ENCODE measurements at places on chromosomes 6 and 20.

DNA sequence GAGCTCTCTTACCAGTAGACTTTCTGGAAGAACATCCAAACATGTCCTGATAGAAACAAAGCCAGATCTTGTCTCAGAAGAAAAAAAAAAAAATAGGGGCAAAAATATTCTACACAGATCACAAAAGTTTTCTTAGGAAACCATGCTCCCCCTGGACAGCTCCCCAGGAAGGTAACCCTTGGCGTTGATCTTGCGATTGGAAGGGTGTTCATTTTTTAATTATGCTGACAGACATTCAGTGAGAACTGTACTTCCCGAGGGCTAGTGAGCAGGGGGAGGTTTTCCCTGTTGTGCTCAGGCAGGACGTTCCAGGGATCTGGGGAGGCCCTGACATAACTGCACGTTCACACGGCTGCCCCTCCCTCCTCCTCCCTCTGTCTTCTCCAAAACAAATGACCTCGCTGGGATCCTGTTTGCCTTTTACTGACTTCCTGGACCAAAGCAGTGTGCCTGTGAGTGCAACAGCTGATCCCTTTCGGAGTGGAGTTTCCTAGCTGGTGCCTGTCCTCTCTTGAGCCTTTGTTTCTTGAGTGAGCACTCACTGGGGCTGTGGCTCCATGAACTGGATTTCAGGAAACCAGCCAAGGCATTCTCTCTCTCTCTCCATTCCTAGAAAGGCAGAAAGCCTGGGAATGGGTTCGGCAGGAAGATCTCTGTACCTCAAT is 46.7 kb downstream of the MARCKS start:
- DNase-seq, result no peak

- DNase-seq, result no peak
Measured at GRCh38 chr20:59752704-59753460, 148.5 kb downstream of the PHACTR3 start.

DNA sequence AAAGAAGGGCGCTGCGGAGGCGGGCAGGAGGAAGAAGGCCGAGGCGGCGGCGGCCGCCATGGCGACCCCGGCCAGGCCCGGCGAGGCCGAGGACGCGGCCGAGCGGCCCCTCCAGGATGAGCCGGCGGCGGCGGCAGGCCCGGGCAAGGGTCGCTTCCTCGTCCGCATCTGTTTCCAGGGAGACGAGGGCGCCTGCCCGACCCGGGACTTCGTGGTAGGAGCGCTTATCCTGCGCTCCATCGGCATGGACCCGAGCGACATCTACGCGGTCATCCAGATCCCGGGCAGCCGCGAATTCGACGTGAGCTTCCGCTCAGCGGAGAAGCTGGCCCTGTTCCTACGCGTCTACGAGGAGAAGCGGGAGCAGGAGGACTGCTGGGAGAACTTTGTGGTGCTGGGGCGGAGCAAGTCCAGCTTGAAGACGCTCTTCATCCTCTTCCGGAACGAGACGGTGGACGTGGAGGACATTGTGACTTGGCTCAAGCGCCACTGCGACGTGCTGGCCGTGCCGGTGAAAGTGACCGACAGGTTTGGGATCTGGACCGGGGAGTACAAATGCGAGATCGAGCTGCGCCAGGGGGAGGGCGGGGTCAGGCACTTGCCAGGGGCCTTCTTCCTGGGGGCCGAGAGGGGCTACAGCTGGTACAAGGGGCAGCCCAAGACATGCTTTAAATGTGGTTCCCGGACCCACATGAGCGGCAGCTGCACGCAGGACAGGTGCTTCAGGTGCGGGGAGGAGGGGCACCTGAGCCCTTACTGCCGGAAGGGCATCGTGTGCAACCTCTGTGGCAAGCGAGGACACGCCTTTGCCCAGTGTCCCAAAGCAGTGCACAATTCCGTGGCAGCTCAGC is 780 bp downstream of the ZCCHC3 start:
- no peak for DNase-seq

- no peak for DNase-seq
Measured at GRCh38 chr6:3195695-3196497, 31.6 kb downstream of the TUBB2B start.

DNA sequence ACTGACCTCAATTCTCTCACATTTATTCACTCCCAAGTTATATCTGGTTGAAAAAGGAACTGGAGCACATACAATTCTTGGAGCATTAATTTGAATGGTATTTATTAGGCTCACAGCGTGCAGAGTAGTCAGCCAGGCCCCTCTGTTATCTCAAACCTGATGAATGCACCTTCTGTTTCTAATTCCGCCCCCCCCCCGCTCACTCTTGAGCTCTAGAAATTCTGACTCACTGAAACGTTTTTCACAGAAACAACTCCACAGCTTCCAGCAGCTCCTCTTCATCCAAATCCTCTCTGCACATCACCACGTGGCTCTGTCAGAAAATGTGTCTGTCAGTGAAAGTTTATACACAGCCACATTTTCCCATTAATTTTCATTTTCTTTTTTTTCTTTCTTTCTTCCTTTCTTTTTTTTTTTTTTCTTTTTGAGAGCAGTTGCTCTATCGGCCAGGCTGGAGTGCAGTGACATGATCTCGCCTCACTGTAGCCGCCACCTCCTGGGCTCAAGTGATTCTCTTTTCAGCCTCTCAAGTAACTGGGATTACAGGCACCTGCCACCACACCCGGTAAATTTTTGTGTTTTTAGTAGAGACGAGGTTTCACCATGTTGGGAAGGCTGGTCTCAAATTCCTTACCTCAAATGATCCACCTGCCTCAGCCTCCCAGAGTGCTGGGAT is 109.4 kb downstream of the TBXT start:
- no peak for DNase-seq

DNA sequence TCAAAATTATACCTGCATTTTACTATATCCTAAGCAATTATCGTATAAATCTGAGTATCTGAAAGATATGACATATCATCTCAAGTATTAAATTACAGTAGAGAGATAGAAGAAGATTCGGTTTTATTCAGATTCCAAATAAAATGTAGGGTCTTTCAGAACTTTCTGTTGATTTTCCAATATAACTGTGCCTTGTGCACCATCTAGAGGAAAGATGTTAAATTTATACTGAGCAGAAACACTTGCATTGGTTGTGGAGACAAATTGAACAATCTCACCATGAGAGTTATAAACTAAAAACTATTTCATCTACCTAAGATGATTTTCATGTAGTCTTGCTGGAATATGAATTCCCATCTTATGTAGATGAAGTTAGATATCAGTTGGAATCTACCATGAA is 26.8 kb upstream of the HSF2 start:
- no peak for DNase-seq

DNA sequence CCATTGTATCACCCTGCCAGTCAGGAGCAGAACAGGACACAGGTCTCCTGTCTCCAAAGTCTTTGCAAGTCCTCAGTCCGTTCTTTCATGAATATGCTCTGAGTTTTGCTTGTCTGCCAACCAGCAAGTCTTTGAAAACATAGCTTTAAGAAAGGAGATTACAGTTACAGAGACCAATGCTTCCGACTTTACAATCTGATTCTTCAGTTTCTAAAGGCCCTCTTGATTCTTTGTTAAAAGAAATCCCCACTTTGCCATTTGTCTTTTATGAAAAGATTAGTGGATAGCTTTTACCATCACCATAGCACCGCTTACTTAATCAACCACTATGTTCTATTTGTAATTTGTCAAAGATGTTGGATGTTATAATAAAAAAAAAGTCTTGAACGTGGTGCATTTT is 562.8 kb upstream of the BTBD3 start:
- DNase-seq, result no peak

DNA sequence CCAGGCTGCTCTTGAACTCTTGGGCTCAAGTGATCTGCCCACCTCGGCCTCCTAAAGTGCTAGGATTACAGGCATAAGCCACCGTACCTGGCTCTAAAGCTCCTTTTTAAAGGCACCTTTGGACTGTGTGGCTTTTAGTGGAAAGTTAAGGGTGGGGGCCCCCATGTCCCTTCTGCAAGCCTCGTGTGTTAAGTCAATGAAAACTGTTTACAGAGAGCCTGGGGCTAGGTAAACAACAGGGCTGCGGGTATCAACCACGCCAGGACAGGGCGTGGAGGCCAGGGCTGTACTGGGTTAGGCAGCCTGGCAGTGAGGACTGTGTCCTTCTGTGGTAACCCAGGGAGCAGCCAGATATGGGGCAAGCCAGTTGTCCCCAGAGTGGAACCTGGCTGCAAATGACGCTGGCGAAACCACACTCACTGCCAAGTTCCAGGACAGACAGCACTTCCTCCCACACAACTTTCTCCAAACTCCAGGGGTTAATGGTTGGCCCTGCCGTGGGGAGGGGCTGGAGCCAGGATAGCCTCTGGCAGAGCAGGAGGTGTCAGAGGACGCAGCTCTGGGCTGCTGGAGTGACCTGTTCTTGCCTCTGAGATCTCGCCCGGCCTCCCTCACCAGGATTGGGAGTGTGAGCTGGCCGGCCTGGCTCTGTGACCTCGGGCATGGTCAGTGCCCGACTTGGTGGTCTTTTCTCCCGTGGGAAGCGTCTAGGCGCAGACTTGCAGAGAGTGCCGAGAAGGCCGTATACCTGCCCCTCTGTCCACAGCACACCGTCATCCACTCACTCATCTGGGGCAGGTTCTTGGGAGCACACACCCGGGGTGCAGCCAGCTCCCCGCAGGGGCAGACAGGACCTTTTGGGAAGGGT is 3.2 kb downstream of the SLC17A9 start:
- no peak for DNase-seq

DNA sequence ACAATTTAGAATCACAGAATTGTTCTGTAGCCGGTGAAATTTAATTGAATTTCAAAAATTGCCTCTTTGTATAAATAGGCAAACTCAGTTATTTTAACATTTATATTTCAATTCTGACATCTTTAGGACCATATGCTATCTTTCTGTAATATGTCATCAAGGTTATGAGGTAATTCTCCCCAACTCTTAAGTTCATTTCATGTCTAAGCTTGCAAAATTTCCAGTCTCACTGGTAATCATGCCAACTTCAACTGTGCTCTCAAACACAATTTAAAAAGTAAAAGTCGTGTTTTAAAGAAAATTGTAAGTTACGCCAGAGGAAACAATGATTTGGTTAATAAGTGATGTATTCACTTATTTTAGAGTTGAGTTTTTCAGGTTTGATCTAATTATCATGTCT is 1.4 kb downstream of the NCOA7 start:
- no peak for DNase-seq

DNA sequence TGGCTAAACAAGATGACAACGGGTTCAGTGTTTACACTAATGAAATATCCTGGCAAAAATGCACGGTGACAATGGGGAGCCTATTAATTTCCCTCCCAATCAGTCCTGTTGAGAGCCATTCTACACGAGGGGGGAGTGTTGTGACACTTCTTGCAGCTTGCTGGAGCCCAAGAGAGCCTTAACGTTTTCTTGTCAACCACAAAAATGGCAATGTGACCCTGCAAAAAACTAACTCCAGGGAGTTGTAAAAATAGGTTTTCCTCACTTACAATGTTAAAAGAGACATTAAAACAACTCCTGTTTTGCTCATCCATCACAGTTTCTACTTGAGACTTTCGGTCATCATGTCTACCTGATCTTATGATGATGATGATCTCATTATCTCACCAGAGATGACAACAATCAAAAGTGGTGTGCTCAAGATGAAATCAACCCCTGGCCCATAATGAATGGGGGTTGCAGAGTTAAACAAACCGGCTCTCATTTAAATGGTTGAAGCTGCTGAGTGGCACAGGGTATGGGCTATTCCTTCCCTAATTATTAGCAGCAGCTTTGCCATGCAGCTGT is 57.9 kb downstream of the GJA10 start:
- no peak for DNase-seq

GRCh38 chr6:147081076-147081609 is 123.1 kb upstream of the STXBP5 start:
- DNase-seq, result no peak

DNA sequence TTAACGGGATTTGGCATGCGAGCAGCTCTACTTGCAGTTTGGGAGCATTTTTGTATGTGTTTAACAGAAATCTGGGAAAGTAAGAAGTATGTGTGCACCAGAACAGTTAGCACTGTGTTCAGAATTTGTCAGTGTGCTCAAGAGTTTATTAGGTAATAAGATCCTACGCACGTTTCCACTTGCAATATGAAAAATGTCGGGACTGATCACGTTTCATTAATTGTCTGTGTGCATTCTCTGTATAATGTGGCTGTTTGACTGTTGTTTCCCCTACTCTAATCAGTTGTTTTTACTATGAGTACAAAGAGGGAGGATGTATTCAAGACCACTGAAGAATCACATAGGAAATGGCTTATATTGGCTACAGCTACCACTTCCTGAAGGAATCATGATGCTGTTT is 349.7 kb upstream of the POU3F2 start:
- DNase-seq, result no peak

DNA sequence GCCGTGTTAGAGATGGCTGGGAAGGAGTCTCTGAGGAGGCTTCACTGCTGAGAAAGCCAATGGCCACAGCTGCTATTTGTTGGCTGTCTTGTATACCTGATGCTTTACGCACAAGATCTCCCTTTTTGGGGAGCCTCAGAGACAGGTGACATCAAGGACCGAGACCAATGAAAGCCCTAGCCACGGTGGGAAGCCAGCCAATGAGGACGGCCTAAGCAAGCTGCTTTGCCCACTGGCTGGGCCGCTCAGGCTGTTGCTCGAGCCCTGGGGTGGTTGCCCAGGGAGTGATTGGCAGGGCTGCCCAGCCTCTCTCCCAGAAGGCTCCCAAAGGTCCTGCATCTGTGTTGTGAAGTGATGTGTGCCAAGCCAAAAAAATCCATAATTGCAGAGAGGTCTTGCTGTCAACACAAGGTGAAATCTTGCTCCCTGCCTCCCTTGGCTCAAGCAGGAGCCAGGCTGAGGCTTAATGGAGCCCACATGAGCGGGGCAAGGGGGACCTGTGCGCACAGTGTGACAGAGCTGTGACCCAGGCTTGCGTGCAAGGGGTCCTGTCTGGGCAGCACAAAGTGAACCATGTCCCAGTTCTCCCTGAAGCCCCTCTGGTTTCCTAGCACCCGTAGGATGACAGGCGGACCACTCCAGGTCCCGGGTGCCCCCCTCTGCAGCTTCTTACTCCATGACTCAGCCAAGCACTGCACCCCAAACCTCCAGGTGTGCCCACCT is 4.3 kb downstream of the MMP24OS start:
- no peak for DNase-seq

DNA sequence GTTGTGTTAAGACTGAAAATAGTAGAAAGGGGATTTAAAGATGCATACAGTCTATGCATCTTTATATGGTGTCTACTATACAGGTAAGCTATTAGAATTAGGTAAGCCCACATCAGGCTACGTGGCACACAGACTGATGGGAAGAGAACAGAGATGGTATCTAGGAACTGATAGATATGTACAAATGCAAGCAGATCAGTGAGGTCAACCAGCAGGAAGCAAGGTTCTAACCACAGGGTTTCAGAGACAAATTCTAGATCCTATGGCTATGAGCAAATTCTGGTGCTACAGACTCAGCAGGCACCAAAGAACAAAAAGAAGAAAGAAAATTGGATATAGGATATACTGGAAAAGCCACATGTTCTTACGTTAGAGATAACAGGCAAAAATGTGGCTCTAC is 110.6 kb downstream of the TRDN start:
- DNase-seq, result no peak

- DNase-seq, result no peak
Measured at GRCh38 chr6:87925373-87926060, 122.1 kb upstream of the SPACA1 start.
